Activated CD4-positive, alpha-beta T cell treated with anti-CD3 and anti-CD28 coated beads, Interleukin-2, amount 50 U/mL, for 48 hours (primary cell): ENCODE measurements at places on chromosomes 1 and 21.

DNA sequence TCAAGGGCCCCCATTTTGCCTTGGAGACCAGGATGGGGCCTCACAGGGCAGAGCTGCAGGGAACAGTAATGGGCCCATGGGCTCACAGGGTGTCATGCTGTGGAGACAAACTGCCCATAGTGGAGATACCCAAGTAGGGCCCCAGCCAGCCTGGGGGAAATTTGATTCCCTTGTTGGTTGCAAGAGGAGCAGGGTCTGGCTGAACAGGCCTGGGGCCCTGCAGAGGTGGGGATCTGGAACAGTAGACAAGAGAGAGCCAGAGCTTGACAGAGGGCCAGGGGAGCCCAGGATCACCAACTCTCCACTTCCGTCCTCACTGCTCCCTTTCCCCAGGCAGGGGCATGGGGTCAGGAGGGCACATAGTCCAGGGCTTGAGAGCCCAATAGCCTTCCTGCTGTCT is 8.7 kb downstream of the S100B start:
- DNase-seq, result no peak

DNA sequence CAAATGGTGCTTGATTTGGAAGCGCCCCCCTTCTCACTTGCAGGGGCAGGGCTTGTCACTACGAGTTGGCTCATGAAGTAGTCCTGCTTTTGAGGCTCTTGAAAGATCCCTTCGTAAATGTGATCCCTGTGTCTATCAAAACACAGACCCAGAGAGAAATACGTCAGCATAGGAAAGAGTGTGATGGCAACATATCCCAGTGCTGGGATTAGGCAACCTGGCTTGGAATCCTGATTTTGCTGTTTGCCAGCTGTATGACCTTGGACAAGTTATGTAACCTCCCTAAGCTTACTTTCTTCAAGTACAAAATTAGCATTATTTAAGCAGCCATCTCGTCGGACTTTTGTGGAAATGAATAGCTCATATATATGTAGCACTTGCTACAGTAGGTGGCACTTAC is 228.4 kb downstream of the ATG4C start:
- no peak for DNase-seq

- no peak for DNase-seq
These were observed 125.7 kb upstream of the L1TD1 start for GRCh38 chr1:62068978-62069377.

GRCh38 chr1:19006837-19007271 is 50.4 kb upstream of the IFFO2 start:
- DNase-seq, result no peak

- no peak for DNase-seq
These were observed 243.6 kb downstream of the DNM3 start for GRCh38 chr1:172084876-172085275.

DNA sequence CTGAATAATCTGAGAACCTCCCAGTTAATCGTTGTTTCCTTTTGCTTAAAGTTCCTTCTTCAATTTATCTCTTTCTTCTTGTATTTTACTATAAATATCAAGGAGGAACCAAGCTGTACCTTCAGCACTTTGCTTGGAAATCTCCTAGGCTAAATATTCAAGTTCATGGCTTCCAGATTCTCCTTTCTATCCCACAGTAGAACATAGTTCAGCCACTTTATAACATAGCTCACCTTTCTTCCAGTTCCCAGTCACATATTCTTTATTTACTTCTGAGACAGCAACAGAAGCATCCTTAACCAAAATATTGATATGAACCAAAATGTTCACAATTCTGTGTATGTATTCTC is 11.0 kb downstream of the ZMYM4 start:
- DNase-seq, result no peak

DNA sequence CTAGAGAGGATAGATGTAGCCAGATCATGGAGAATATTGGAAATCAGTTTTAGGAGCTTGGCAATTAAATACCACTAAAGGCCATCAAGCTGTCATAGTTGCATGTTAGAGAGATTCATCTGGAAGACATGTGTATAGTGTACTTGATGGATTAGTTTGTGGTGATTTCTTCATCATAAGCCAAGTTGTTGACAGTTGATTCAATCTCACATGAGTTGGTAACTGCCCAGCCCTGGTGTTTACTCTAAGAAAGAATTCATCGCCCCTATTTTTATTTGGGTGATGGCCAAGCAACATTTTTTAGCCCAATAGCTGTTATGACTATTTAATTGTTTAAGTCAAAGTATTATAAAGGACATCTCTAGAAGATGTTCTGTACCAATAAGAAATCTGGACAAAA is 737.6 kb downstream of the PLA2G4A start:
- DNase-seq, result no peak

- no peak for DNase-seq
These were observed 8.0 kb downstream of the SMIM12 start for GRCh38 chr1:34851431-34852105.

DNA sequence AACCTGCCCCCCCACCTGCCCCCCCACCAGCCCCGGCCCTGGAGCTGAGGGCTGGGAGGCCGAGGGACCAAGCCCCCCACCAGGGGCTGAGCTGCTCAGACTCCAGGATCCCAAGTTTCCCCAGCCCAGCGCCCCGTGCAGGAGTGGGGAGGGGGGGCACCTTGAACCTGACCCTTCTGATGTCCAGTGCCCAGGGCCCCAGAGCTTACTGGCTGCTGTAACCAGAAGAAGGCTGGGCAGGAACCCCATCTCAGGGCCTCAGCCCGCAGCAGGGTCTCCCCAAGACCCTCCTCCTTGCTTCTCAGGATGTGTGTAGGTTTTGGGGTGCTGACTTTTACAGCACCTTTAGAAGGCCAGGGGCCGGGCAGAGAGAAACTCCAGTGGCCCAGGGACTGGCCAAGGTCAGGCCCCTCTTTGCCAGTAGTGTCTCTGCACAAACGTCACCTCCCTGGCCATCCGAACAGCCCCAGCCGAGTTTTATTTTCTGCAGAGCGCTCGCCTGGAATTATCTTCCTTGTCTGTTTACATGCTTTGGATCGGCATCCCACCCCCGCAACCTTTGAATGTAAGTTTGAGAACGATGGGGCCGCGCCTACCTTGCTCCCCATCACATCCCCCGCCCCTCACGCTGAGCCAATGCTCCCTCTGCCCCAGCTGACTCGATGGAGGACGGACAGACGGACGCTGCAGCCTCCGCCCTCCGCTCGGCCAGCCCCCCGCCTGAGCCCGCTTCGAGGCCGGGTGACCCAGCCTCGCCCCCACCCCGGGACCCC is 70.1 kb upstream of the CASZ1 start:
- peak; percentile 41 for DNase-seq

- DNase-seq, result no peak
These were observed 15.1 kb downstream of the FLG start for GRCh38 chr1:152309955-152310354.

DNA sequence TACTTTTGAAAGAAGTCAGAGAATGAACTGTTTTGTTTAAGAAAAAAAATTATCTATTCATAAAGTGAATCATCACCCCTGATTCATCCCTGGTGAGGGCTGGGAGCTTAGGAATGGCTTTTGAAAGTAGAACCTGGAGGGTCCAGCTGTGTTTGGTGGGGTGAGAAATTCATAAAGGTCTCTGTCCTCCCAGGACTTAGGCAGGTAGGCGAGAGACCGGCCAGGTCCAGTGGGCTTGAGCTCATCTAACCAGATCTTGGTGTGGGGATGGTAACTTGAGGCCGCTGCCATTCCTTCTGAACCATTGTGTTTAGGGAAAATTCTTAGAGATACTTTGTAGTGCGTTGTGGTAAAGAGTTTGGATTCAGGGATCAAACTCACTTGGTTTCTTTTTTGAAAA is 156.8 kb upstream of the TNR start:
- DNase-seq, result no peak
